Effector memory CD4-positive, alpha-beta T cell (primary cell): ENCODE measurements at places on chromosomes 5 and 9.

GRCh38 chr9:77753180-77753579, 105.1 kb upstream of the GNA14 start:
- no peak for DNase-seq

- no peak for DNase-seq
Measured at GRCh38 chr5:3389471-3390026, 206.1 kb upstream of the IRX1 start.

DNA sequence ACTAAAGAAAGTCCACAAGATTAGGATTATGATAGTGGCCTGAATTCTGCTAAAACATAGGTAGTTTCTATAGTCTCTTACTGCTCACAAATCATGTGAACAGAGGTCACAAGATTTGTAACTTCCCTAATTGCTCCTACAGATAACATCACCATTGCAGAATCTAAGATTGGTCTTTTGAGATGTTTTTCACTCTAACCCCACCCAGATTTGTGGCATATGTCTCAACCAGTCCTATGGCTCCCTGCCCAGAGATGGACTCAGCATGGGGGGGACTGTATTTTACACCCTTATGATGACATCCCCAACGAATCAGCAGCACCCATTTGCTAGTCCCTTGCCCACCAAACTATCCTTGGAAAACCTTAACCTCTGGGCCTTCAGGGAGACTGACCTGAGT, 1046.2 kb downstream of the CDH12 start:
- no peak for DNase-seq

- DNase-seq, result no peak
Measured at GRCh38 chr5:152164860-152165259, 240.2 kb upstream of the GLRA1 start.

DNA sequence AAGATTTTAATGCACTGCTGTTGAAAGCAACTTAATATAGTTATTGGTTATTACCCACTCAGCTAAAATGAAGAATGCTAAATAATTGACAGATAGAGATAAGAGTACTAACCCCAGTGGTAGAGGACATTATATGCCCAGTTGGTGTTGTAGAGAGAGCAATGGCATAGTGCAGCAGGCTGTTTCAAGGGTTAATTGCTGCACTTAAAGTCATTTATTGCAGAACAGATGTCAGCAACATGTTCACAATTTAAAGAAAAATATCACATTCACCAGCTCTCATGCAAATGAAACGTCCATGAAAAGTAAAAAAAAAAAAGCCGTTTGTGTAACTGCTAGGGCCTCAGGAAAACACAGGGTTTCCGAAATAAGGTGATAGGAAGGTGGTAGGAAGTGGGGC, 254.6 kb downstream of the MTRR start:
- no peak for DNase-seq

DNA sequence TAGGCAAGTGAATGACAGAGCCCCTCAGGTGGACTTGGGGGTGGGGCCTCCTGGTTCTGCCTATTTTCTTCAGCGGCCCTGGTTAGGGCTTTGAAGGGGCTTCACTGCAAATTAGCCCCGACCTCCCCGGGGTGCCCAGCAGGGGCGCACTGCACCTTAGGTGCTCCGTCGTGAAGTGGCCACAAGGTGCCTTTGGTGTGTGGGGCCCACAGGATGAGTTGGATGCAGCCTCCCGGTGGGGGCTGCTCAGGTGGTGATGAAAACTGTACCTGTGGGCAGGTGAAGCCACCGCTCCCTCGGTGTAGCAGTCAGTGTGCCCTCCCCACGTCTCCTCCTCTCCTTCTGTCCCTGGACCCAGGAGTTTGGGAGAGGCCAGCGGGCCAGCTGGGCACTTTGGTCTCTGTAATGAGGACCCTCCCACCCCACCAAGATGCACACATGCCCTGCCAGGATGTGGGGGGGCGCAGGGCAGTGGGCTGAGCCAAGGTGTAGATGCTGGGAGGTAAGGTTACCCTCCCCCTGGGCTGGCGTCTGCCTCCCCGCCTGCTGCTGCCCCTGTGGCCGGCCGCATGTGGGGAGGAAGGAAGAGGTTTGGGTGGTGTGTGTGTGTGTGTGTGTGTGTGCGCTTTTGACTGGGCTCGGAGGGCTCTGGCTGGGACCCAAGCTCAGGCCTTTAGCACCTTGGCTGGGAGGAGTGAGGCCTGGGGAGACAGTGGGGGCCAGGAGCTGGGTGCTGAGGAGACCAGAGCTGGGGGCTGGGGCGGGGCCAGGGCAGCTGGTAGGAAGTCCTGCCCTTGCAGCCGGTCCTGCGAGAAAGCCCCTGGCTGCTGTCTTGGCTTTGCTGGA, 55.6 kb downstream of the RXRA start:
- peak; percentile 28 for DNase-seq

GRCh38 chr5:79886456-79886855, 104.6 kb downstream of the MTX3 start:
- DNase-seq, result no peak

GRCh38 chr9:87167161-87167560, 219.9 kb upstream of the GAS1 start:
- no peak for DNase-seq

DNA sequence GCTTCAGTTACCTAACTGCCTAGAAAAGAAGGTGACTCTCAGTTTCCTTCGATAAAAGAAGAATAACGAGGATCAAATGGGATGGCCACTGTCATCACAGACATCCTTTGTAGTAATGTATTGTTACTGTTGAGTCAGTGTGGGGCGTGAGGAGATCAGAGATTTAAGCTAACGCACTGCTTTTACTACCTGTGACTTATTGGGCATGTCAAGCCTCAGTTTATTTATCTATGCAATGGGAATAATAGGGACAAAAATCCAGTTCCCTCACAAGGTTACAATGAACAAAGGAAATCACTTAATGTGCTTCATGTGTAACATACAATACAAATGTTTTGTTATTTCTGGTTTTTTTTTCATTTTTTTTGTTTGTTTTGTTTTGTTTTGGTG, 255 bp upstream of the TRPM6 start:
- DNase-seq, result no peak
